ENCODE measurements at places on chromosomes 2 and 18.

- peak; percentile 6 for DNase-seq
These were observed 109.8 kb upstream of the CHRNA1 start for GRCh38 chr2:174874085-174874484.

DNA sequence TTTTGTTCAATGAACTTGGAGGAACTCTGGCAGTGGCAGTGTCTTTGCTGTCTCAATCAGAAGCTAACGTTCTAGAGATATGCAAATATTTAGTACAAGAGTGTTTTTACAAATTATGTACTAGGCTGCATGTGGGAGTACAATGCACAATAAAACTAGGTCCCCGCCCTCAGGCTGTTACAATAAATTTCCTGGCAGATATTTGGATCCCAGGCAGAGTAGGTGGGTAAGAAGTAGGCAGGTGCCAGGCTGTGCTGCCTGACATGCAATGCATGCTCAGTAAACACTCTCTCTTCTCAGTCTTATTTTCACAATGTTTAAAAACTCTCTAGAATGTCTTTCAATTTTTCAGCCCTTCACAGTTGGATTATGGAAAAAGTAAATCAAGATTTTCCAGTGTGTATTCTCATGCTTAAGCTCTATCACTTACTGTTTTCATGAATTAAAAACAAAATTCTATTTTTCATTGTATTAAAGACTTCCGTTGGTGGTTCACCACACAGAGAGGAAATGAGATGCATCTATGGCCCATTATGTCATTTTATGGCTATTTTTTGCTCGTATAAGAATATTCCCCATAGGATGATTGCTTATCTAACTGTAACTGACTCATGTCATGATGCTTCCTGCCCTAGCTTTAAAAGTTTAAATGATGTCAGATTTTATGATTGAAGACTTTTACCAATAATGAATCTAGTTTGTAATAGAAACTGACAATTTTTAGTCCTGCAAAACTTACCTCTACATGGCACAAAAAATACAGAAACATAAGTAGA, 346.1 kb downstream of the RND3 start:
- DNase-seq = no peak

GRCh38 chr2:68115965-68116364, 41.7 kb upstream of the PNO1 start:
- DNase-seq = no peak

GRCh38 chr2:211361383-211361782, 805.0 kb downstream of the CPS1 start:
- no peak for DNase-seq

All from fibroblast of mammary gland (primary cell).